ENCODE measurements at places on chromosomes 3 and 15.

DNA sequence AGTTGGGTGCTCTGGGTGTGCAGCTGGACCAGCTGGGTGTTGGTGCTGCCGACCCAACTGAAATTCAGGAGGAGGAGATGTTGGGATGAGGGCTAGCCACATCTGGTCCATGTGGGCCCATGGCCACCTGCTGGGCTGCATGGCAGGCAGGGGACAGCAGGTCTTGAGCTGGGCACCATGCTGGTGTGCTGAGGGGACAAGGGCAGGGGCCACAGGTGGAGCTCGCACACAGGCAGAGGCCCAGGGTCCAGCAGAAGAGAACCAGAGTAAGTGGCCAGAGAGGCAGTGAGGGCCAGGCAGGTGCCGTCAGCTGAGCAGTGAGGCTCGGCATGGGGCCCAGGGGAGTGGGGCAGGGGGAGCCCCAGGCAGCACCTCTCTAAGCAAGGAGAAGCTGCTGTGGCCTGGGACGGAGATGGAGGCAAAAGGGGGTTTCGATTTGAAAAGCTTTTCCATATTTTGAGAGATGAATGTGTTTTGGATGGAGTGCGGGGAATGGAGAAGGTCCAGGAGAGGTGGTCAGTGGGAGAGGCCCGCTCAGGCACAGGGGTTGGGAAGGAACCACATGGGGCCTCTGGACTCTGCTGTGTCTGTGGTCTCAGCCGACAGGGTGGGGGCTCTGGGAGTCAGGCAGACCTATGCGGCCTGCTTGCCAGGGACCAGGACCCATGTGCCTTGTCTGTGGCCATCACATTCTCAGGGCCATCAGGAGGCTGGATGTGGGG is 30.5 kb upstream of the PLXNA1 start:
- no peak for DNase-seq

- DNase-seq, result no peak
These were observed 3.6 kb upstream of the LDHAL6B start for GRCh38 chr15:59203008-59203407.

DNA sequence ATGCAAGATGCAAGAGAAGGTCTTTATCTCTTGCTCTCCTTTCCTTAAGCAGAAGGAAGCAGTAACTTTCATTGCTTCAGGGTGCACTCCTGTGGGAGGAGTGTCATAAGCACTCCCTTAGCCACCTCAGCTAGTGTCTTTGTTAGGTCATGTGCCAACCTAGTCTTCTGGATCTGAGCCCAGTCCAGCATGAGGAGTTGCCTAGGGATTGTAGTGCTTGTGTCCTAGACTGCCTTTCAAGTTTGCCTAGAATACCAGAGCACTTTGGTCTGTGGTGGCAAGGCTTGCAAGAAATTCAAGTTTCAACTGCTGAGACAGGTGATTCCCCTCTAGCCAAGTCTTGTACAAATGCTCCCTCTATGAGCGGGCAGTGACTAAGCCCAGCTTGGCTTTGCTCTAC is 633.6 kb downstream of the ZNF385D start:
- no peak for DNase-seq

GRCh38 chr3:32841867-32842470 is 24.2 kb downstream of the TRIM71 start:
- no peak for DNase-seq

GRCh38 chr3:139251529-139251928 is 92.3 kb upstream of the MRPS22 start:
- DNase-seq, result no peak

- DNase-seq, result no peak
These were observed 33.2 kb upstream of the SPPL2A start for GRCh38 chr15:50798684-50799083.

GRCh38 chr3:182606905-182607504 is 186.3 kb upstream of the ATP11B start:
- DNase-seq, result no peak

DNA sequence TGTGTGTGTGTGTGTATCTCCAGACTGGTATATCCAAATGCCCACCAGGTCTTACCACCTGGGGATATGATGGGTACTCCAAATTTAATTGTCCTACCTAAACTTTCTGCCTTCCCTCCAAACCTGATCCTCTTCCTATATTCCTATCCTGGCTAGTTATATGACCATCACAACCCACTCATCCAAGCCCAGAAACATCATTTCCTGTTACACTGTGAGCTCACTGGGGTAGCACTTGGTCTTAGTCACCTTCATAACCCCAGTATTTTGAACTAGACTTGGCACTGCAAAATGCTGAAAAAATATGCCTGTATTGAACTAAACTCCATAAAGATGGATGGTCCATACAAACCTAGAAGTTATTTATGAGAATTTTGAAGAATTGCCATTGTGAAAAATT is 178.8 kb upstream of the EIF1B start:
- DNase-seq, result no peak

DNA sequence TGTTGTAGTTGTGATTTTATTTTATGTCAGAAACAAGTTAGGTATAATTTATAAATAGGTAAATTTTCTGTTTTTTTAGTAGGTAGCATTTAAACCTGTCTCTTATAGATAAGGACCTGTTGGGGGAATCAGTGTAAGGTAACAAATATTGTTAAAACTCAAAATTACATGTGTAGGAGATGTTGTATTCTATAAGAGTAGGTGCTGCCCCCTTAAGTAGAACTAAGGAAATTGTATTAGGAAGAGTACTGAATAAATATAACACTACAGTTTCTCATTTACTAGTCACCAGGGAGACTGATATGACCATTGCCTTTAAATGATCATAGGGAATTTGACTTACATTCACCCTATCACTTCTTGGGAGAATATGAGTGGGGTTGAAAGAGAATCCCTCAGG is 31.2 kb downstream of the SLC25A36 start:
- peak; percentile 6 for DNase-seq

GRCh38 chr3:152097120-152097519 is 171.6 kb upstream of the MBNL1 start:
- no peak for DNase-seq

DNA sequence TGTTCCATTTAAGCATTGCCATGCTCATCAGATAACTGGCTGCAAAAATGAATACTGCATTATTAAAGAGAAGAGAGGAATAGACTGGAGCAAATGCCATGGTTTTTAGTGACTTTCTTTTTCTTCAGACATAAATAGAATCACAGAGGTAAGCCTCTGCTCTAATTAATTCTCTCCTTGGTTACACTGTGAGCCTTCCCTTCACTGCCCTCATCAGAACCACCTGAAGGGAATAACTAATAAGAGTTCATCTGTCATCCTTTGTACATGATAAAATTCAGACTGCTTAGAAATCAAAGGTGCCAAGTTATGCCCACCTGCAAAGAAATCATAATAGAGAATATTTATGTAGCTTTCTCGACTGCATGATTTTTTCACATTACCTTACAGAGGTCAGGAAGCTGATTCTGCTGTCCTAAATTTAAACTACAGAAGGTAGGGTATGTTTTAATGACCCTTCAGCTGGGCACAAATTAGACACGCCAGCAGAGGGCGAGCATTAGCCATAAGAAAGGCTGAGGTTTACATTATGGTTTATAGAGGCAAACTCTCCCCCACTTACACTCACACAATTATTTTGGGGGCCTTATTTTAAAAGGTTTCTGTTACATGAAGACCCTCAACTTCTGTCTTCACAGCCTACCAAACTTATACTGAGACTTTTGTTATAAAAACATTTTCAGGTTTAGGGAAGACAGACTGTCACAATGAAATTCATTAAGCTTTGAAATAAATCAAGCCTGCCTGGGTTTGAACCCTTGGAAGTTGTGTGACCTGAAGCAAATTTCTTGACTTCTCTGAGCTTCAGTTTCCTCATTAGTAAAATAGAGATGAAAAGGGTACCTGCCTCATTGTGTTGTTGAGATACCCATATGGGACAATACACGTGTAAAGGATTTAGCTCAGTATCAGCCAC is 15.3 kb upstream of the UNC13C start:
- DNase-seq, result no peak

- no peak for DNase-seq
These were observed 30.7 kb downstream of the MESD start for GRCh38 chr15:80958818-80959495.

DNA sequence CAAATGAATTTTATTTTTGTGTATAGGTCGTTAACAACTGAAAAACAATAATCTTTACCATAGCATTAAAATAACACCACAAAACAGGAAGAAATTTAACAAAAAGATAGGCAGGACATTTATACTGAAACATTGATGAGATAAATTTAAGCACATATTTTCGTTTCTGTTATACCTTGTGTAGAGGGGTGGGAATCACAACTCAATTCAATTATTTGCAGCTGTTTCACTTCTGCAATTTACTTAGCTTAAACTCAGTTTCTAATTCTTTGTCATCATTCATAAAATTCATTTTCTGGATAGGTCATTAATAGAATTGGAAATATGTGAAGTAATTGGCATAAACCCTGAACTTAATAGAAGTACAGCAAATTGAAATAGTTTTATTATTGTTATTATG is 42.3 kb downstream of the TP63 start:
- peak; percentile 8 for DNase-seq

GRCh38 chr3:112350018-112350810 is 17.3 kb downstream of the CD200 start:
- DNase-seq, result no peak

- DNase-seq, result no peak
These were observed 31.2 kb downstream of the SLC22A14 start for GRCh38 chr3:38313263-38313662.

Data from GM13977 (cell line).